ENCODE measurements at places on chromosomes 2 and 18.
A peak's percentile ranks its signal among the peaks of the same experiment; 100 is the strongest.

- no peak for DNase-seq
Measured at GRCh38 chr18:23384778-23385736, 68.0 kb upstream of the RIOK3 start.

- no peak for DNase-seq
Measured at GRCh38 chr2:15931319-15931890, 8.9 kb upstream of the MYCN start.

GRCh38 chr2:16487686-16488085 is 177.9 kb downstream of the CYRIA start:
- DNase-seq: no peak

GRCh38 chr2:218032336-218033171 is 29.8 kb upstream of the TNS1 start:
- no peak for DNase-seq

DNA sequence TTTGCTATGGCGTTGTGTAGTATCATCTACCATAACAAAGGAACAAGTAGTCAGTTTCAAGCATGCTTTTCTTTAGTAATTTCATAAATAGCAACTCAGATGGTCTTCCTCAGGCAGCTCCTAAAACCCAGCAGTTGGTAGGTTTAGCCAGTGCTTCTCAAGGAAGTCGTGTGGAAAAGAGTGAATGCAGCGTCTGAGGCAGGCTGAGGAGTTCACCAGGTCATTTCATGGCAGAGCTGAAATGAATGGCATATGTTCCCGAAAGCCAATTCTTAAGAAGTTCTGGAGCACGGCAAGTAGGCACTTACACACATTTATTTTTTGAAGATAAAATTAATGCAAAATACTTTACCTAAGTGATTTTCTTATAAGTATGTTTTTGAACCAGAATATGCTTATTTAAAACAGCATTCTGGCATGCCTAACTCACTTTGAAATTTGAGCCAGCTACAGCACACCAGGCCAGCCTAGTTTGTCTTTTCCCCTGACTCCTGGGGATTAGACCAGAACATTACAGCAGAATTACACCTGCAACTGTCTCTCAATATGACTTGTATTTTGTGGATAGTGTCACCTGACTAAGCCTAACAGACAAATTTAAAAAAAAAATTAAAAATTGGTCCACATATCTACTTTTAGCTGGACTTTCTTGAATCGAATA is 62.2 kb downstream of the OSBPL6 start:
- no peak for DNase-seq

GRCh38 chr2:27202854-27203253 is 9.0 kb upstream of the ATRAID start:
- DNase-seq: no peak

- no peak for DNase-seq
Measured at GRCh38 chr18:68426731-68427315, 288.1 kb downstream of the TMX3 start.

GRCh38 chr2:169116327-169116726 is 47.0 kb downstream of the DHRS9 start:
- DNase-seq: no peak

DNA sequence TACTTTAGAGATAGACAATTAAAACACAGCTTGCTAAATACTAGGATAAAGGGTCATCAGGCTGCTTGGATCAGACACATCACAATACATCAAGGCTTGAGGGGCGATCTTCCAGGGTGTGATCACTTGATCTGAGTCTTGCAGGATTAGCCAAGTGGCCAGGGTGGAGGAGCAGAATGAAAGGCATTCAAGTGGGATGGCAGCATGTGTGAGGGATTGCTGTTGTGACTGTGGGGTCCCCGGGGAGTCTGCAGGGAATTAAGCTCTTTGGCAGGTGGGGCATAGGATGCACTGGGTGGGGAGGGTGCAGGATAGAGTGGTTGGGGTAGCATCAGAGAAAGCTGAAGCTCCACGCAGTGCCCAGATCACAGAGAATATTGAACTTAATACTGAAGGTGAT is 58.0 kb upstream of the TMEM163 start:
- DNase-seq: no peak

GRCh38 chr18:21109936-21110712 is 1.5 kb downstream of the ROCK1 start:
- no peak for DNase-seq

DNA sequence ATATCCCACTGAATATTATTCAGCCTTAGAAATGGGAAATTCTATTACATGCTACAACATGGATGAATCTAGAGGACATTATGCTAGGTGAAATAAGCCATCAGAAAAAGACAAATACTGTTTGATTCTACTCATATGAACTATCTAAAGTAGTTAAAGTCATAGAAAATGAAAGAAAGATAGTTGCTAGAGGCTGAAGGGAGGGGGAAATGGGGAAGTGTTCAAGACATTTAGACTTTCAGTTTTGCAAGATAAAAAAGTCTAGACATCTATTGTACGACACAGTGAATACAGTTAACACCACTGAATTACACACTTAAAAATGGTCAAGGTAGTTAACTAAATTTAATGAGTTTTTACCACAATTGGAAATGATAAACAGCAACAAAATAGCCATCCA is 835.9 kb upstream of the CHAC2 start:
- DNase-seq: no peak

DNA sequence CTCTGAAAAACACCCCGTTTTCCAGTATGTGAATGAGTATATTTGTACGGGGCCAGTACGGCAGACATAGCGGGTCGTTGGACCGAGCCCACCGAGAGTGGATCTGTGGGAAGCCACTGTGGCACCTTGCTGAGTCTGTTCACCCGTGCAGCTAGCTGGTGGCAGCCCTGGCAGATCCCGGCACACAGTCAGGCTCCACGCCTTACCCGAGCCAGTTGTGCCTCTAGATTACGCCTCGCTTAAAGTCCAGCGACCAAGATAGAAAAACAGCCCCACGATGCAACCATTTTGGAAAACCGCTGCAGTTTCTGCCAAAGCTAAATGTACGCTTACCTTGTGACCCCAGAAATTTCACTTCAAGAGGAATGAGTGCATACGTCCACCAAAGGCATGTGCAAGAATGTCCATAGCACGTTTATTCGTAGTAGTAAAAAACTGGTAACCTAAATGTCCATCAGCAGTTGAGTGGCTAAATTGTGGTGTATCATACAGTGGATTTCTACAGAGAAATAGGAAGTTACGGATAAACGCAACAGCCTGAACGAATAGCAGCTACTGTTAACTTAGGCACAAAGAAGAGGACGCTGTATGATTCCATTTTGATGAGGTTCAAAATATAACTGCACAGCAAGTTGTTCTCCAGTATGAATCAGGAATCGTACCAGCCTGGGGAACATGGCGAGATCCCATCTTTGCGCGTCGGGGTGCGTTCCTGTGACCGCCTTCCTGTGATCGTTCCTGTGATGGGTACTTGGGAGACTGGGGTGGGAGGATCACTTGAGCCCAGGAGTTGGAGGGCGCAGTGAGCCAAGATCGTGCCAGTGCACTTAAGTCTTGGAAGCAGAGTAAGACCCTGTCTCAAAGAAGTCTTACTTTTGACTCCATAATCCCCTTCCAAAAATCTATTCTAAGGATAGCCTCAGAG is 688 bp upstream of the WDR33 start:
- DNase-seq: peak; percentile 28

- DNase-seq: no peak
Measured at GRCh38 chr2:181235683-181236459, 221.3 kb upstream of the ITGA4 start.

- DNase-seq: no peak
Measured at GRCh38 chr18:49764032-49764431, 49.3 kb downstream of the ACAA2 start.

GRCh38 chr2:107337209-107337898 is 451.4 kb upstream of the ST6GAL2 start:
- no peak for DNase-seq

DNA sequence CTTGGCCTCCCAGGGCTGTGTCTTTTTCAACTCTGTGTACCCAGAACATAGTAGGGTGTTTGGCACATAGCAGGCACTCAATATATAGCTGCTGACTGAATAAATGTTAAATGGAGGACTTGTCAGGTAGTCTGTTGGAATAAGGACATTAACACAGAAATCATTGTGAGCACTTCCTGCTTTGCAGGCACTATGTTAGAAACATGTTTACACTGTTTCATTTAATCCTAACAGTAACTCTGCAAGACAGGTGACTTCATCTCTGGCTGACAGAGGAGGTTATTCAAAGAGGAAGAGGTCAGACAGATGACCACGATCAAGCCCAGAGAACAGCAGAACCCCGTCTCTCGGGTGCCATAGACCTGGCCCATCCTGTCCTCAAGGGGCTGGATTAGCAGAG is 28.0 kb upstream of the PIEZO2 start:
- DNase-seq: no peak

DNA sequence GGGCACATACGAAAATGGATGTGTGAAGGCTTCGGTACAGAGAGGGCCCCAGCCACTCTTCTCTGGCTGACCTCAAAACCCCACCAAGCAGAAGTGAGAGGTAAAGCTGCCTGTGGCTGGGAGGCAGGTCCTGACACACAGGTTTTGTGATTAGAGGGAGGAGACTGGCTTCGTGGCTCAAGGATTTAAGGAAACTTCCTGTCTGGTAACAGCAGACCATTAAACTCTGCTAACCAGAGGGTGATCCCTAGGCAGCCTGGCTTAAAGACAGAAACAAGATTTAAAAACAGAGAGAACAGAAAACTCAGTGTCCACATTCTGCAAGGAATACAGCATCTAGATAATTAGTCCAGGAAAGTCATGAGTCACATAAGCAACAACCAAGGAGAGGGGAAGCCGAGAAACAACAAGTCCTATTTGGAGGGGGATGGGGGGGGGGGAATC is 101.9 kb downstream of the NFATC1 start:
- no peak for DNase-seq

DNA sequence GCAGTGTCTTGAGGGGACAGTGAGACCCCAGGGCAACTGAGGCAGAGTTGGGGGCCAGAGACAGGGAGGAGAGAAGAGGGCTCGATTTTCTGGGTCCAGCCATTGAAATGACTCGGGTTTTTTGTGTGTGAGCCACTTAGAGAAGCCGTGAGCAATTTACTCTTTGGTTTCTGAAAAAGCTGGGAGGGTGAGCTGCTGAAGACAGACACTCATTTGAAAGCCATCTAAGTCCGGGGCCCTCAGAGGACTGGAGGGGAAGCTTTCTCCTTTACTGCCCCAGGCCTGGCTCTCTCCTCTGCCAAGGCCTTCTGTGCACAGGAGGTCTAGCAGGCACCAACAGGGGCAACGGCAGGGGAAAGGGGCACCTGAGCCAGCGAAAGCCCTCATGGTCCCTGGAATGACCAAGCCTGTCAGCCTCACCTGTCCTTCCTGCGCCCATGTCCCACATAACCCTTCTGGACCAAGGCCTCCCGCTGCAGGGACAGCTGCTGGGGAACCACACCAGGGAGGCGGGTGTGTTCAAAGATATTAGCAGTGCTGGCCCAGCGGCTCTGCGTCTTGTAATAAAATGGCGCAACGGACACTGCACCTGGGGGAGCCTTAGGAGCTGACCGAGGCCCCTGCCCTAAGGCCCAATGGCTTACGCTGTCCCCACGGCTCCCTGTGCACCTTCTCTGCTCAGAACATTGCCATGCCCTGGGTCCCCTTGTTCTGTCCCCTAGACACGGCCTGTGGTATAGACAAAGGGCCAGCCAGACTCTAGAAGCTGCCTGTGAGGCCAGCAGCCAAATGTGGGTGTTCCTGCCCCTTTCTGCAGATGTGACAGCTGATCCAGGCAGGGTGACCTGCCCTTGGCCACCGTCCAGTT is 45.8 kb downstream of the HS6ST1 start:
- no peak for DNase-seq

DNA sequence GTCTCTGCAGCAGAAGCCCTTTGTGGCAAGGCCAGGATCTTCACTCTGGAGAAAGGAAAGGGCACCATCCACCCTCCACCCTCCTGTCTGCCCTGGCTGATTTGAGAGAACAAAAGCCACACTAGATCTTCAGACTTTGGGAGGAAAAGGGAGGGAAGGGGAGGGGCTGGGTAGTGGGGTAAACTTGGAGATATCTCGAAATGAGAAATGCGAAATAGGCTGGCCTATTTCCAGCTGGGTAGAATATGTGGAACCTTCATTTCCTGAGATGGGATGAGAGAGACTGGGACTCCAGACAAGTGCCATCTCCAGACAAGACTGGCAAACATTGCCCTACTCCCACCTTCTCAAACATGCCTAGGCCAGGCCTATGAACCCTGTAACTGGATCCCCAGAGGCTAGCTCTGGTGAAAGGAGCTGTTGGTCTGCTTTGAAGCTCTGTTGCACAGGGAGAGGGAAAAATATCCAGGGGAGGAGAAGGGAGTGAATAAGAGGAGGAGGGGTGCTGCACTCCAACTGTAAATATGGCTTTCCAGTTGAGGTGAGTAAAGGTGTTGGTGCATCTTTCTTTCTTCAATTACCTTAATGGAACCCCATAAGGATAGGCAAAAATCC is 1.7 kb downstream of the HOXD12 start:
- no peak for DNase-seq

DNA sequence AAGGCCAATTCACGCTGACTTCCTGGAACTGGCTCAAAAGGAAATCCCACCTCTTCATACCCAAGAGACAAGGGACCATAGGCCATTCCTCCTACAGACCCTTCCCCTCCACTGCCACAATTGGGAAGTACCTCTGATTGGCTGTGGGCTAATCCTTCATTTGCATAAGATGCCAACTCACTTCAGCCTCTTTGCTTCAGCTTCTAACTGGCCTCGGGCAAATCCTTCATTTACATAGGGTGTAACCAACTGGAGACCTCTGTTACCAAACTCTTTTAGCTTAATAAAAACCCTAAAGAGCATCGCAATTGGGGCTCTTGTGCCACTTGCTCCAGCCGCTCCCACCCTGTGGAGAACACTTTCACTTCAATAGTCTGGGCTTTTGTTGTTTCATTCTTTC is 38.2 kb downstream of the MC2R start:
- DNase-seq: no peak

- DNase-seq: no peak
Measured at GRCh38 chr18:62384068-62384467, 59.0 kb downstream of the TNFRSF11A start.

- DNase-seq: no peak
Measured at GRCh38 chr18:13496691-13497281, 229.6 kb downstream of the FAM210A start.

DNA sequence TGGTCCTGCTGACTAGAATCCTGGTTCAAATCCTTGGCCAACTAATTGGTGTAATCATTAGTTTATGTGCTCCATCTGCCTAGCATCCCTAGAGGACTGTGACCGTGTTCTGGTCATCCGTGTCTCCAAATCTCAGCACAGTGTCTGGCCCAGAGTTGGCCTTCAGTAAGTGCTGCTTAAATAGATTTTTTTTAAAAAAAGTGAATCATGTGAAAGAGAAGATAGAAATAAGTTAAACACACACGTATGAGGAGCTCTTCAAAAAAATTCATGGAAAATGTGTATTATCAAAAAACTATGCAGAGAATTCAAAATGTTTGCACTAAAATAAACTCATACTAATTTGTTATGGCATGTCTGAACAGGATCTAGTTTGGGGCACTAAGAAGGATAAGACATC is 129.3 kb upstream of the TLK1 start:
- no peak for DNase-seq

DNA sequence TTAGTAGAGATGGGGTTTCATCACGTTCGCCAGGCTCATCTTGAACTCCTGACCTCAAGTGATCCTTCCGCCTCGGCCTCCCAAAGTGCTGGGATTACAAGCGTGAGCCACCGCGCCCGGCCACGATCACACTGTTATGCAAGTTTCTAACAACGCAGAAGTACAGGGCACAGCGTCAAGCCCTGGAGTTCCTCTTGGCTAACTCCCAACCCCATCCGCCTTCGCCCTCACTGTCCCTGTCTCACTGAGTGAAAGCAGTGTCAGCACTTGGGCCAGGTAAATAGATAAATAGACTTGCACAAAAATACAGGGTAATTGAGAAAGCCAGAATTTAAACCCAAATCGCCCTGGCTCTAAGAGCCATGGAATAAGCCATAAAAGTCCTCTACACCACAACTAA is 111.7 kb downstream of the ACVR1 start:
- DNase-seq: no peak
